ENCODE measurements at places on chromosomes 11 and 22.

DNA sequence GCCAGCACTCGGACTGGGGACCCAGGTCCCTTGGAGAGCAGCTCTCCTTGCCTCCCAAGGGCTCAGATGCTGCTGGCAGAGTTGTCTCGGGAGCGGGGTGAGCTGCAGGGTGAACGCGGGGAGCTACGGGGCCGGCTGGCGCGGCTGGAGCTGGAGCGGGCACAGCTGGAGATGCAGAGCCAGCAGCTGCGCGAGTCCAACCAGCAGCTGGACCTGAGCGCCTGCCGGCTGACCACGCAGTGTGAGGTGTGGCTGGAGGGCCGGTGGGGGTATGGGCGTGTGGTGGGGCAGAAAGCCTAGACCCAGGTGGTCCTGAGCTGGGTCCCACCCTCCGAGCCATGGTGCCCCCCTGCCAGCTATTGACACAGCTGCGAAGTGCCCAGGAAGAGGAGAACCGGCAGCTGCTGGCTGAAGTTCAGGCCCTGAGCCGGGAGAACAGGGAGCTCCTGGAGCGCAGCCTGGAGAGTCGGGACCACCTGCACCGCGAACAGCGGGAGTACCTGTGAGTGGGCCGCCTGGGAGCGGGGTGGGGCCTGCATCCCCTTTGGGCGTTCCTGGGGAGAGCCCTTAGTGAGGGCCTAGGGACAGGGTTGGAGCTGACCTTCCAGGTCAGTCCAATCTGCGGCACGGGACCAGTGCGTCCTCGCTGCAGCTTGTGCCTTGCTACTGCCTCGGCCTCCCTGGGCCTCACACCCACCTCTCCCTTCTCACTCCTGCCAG is 5.8 kb upstream of the RPS6KA4 start:
- no peak for DNase-seq

GRCh38 chr11:44927174-44927661 is 23.5 kb downstream of the TP53I11 start:
- peak; percentile 70 for DNase-seq

- no peak for DNase-seq
Observed at GRCh38 chr11:95487391-95487790, 256.4 kb upstream of the SESN3 start.

DNA sequence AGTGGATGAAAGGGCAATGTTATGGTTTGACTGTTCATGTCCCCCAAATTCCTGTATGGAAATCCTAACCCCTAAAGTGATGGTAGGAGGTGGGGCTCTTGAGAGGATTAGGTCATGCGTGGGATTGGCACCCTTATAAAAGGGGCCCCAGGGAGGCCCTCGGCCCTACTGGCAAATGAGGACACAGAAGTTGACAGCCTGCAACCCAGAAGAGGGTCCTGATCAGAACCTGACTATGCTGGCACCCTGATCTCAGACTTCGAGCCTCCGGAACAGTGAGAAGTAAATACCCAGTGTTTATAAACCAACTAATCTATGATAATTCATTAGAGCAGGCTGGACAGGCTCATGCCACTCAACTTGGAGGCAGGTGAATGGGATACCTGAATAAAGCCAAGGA is 8.7 kb downstream of the IFITM10 start:
- no peak for DNase-seq

GRCh38 chr11:91686281-91686680 is 538.3 kb upstream of the FAT3 start:
- no peak for DNase-seq

GRCh38 chr11:70073871-70074371 is 4.2 kb upstream of the ANO1 start:
- DNase-seq: no peak

- DNase-seq: no peak
Observed at GRCh38 chr11:74932797-74933196, 16.1 kb downstream of the XRRA1 start.

- DNase-seq: peak; percentile 85
Observed at GRCh38 chr22:28442264-28442710, 237.4 kb downstream of the TTC28 start.

GRCh38 chr11:64000026-64000739 is 13.9 kb downstream of the OTUB1 start:
- no peak for DNase-seq

- DNase-seq: no peak
Observed at GRCh38 chr11:75589933-75590332, 27.9 kb downstream of the SERPINH1 start.

DNA sequence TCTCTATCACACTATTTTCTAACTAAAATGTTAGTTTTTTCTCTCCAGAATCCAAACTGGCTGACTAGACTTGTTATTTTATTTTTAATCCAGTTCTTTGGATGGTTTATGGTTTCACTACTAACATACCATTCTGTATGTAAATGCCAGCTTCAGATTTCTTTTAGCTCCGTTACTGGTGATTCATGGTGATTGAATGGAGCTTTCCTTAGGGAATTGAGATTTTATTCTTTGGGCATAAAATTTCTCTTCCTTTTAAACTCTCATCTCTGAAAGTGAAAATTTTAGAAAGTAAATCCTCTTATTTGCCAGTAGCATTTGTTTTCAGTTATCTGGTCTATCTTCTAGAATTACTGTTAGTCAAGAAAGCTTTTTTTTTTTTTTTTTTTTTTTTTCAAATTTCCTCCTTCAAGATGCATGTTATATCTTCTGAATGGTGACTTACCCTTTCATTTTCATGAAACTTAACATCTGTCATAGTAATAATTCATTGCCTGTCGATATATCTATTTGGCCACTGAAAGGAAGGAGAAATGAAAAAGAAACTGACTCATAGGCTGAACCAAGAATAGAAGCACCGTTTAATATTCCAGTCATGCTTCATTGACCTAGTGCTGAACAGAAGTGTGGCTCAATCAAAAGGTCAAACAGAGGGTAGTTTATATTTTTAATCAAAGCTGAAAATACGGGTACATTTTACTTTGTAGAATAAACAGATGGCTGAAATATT is 6.4 kb downstream of the ENDOD1 start:
- no peak for DNase-seq

- DNase-seq: no peak
Observed at GRCh38 chr22:44743804-44744211, 8.6 kb upstream of the ARHGAP8 start.

GRCh38 chr22:38482662-38483308 is 14.9 kb downstream of the KDELR3 start:
- DNase-seq: no peak

DNA sequence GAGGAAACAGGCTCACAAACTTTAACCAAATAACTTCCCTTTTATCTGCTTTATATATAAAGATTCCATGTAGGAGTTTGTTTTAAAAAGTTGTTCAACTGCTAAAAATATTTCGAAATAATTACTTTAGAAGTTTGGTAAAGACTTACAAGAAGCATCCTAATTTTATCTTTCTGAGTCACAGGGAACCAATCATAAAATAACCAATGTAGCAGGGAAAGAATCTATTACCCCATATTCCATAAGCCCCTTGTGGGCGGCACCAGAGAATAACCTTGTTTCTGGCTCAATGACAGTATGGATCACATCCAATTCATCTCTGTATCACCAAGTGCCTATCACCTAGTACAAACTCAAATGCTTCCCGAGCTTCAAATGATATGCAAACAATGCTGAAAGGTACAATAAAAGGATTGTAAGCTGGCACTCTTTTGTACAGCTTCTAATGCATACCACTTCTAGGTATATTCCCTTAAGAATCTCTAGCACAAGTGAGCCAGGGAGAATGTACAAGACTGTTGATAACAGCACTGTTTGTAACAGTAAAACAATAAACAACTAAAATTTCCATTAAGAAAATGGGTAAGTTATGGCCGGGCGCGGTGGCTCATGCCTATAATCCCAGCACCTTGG is 158.4 kb downstream of the ATG16L2 start:
- no peak for DNase-seq

DNA sequence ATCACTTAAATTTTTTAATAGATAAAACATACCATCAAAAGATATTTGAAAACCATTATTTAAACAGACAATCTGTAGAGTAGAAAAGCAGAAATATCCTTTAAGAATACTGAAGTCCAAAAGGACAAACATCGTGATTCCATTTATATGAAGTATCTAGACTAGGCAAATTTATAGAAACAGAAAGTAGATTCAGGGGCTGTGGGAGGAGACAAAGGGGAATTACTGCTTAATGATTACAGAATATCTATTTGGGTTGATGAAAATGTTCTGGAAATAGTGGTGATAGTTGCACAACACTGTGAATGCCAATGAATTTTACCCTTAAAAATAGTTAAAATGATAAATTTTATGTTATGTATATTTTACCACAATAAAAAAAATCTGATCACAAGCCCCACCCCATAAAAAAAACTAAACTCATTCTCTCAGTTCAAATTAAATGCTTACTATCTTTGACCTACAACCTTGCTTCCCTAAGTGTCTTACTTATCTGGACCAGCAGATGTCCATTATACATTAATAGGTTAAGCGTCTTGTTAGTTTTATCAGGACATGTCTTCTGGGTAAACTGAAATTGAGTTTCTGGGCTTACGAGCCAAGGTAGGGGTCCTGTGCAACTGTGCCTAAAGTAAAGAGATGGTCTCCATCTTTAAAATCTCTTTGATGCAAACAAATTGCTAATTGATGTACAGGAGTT is 86.3 kb downstream of the FCHSD2 start:
- DNase-seq: no peak

- DNase-seq: no peak
Observed at GRCh38 chr11:119571311-119571710, 148.3 kb upstream of the THY1 start.

DNA sequence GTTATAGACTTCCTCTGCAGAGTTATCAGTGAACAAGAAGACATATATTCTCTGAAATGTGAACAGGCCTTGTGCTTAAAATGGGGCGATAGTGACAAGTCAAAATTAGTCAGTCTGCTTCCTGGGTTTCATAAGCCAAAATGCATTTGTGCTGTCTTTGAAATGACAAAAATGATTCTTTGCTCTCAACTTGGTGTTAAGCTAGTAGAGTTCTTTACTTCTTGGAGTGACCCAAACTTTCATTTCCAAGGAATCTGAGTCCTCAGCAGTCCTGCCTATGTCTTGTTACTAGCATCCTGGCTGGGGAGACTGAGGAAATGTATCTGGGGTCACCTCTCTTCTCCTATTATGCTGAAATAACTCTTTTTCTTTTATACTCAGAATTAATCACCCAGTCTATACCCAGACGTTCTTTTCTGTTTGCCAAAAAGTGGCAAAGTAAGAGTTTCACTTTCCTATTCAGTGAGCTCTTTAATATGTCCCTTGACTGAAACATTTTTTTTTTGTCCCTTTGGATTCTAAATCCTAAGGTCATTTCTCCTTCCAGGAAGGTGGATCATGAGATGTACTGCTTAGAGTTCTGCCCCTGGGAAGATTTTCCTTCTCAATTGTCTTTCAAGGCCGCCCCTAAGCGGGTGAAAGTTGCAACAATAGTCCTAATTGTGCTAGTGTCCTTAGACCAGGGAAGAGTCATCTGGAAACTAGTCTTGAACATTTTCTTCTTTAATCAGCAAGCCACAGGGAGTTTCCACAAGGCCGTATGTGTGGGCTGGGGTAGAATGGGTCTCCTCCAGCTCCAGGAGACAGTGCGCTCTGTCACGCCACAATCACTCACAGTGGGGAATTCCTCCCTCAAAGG is 53.0 kb upstream of the RDX start:
- no peak for DNase-seq

Data from H1 (cell line).